ENCODE measurements at places on chromosomes 1 and 21.

DNA sequence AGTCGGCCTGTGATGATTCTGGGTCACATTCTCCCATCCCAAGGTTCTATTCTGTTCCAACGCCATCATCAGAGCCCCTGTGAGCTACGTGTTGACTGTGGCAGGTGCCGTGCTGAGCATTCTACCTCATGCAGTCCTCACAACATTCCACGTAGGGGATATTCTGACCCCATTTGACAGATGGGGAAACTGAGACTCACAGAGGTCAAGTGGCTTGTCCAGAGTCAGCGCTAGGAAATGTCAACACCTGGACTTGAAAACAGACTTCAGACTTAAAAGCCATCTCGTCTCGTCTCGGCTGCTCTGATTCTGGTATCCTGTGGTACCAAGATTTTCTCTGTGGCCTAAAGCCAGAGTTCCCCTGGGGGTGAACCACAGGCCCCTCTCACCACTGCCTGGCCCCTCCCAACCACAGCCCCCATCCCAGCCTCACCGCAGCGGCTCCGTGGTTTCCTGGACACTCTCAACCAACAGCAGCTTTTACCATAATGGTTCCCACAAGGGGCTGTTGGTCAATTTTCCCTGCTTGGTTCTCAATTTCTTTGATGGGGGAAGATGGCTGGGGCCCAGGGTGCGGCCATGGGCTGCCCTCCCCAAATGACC is 39.6 kb downstream of the SDC3 start:
- no peak for DNase-seq

- no peak for DNase-seq
Measured at GRCh38 chr1:155184835-155185782, 11.5 kb downstream of the TRIM46 start.

- no peak for DNase-seq
Measured at GRCh38 chr1:27109103-27109822, 45.7 kb downstream of the SLC9A1 start.

GRCh38 chr21:16215663-16216183 is 485.9 kb downstream of the USP25 start:
- no peak for DNase-seq

DNA sequence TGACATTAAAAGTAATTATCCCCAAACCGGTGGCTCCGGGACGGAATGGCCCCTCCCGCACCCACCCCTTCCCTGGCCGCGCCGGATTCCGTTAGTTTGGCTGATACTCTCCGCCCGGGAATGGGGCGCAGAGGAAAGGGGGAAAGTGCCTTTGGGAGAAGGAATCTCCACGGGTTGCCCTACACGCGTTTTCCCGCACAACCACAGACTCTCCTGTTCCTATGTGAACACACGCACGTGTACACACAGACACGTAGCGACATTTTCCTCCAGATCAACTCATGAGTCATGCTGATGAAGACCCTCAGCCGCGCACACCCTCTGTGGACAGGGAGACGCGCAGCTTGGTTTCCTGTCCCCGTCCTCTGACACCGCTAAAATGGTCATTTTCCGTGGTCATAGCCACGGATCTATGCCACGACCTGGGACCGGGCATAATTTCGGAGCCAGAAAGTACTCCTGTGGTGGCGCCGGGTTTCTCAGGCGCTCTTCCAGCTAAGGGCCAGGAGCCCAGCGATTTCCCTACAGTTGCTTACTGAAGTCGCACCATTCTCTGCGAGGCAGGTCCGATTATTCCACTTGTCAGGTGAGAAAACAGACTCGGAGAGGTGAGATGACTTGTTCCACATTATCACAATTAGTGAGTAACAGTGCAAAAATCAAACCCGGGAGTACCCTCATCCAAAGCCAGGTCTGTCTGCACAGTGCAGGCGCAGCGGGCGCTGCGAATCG is 4.0 kb upstream of the DMRTA2 start:
- DNase-seq, result no peak
